ENCODE measurements at places on chromosomes 3 and 15.

DNA sequence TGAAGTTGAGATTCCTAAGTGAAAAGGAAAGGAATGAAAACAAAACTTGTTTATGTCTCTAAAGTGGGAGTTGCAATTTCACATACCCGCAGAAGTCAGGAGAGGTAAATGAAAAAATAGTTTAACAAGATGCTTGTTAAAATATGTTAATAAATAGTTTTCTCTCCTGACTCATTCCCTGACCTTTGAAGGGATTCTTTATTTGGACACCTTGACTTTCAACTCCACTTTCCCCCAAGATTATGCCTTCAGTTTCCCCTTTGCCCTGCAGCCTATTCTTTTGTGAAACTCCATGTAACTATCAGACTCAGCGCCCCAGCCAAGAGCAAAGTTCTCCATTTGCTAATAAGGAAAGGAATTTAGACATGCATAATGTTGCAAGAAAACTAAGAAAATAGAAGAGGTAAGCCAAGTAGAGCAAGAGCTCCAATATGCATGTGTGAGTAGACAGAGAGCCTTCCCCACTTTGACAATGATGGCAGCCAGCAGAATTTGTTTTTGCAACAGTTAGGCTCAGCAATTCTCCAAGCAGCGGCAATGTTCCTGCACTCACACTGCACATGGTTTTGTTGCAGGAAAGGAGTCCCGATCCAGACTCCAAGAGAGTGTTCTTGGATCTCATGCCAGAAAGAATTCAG lies 61.2 kb downstream of the CD200 start:
- no peak for DNase-seq

DNA sequence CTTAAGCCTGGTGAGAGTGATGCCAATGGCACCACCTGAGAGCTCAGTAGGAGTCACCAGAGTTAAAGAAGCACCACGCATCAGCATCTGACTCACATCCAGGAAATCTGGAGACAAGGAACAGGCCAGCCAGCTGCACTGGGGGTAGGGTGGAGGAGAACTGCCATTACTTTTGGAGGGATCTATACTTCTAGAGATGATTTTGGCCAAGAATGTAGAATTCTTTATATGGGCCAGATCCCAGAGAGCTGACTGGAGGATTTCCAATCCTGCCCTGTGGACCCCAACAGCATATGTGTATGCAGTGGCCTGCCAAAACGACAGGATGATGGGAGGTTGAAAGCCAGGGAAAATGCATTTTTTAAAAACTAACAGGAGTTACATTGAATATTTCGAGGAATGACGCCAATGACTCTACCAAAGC lies 29.8 kb downstream of the CCR3 start:
- no peak for DNase-seq

- no peak for DNase-seq
These were observed 67.4 kb downstream of the CBLB start for GRCh38 chr3:105801397-105801796.

DNA sequence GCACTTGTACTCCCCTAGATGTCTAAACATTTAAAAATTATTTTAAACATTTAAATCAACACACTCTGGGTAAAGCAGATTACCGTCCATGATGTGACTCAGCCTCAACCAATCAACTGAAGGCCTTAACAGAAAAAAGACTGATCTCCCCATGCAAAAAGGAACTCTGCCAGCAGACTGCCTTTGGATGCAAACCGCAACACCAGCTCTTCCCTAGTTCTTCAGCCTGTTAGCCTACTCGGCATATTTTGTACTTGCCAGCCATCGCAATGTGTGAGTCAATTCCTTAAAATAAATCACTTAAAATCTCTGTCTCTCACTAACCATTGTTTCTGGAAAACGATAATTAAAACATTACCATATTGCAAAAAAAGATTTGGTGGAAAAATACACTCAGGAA lies 375.9 kb downstream of the RSL24D1 start:
- no peak for DNase-seq

DNA sequence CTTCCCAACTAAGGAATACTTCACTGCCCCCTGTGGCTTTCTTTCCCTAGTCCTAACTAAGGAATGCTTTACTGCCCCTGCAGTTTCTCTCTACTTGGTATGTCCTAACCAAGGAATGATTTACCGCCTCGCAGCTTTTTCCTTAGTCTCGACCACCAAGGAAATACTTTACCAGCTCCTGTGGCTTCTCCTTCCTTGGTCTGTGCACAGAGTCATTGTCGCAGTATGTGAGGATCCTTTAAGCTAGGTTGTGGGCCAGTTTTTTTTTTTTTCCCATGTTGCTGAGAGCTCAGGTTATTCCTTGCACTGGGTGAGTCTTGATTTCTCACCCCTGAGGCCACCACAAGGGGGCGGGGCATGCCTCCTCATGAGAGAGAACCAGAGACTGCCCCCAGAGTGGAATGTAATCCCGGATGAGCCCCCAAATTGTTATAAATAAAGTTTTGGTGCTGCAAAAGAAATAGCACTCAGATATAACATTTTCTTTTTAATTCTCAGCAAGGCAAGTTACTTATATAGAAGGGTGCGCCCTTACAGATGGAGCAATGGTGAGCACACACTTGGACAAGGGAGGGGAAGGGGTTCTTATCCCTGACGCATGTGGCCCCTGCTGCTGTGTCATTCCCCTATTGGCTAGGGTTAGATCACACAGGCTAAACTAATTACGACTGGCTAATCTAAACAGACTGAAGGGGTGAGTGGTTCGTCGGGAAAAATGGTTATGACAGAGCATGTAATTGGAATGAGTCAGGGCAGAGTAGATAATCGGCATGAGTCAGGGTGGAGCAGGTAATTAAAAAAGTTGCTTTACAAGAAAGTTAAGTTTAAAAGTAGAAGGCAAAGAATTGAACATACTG lies 27.0 kb downstream of the NDUFB4 start:
- no peak for DNase-seq

GRCh38 chr3:66483006-66483405 lies 17.8 kb downstream of the LRIG1 start:
- DNase-seq = no peak

- DNase-seq = peak; percentile 80
These were observed 5.7 kb downstream of the TPM1 start for GRCh38 chr15:63048115-63048775.

- no peak for DNase-seq
These were observed 12.2 kb upstream of the XYLB start for GRCh38 chr3:38334142-38335055.

DNA sequence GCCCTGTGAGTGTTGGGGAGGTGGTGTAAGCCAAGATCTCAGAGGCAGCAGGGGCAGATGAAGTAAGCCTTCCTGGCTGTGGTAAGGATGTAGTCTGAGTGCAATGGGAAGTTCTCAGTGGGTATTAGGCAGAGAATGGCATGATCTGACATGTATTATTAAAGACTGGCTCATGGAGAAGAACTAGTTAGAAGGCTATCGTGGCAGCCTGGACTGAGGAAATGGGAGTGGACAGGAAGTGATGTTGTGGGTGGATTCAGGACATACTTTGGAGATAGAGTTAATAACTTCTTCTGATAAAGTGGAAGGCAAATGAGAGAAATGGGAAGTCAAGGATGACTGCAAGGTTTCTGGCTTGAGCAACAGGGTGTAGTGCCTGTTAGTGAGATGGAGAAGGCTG lies 250.9 kb upstream of the CFAP20DC start:
- DNase-seq = no peak

DNA sequence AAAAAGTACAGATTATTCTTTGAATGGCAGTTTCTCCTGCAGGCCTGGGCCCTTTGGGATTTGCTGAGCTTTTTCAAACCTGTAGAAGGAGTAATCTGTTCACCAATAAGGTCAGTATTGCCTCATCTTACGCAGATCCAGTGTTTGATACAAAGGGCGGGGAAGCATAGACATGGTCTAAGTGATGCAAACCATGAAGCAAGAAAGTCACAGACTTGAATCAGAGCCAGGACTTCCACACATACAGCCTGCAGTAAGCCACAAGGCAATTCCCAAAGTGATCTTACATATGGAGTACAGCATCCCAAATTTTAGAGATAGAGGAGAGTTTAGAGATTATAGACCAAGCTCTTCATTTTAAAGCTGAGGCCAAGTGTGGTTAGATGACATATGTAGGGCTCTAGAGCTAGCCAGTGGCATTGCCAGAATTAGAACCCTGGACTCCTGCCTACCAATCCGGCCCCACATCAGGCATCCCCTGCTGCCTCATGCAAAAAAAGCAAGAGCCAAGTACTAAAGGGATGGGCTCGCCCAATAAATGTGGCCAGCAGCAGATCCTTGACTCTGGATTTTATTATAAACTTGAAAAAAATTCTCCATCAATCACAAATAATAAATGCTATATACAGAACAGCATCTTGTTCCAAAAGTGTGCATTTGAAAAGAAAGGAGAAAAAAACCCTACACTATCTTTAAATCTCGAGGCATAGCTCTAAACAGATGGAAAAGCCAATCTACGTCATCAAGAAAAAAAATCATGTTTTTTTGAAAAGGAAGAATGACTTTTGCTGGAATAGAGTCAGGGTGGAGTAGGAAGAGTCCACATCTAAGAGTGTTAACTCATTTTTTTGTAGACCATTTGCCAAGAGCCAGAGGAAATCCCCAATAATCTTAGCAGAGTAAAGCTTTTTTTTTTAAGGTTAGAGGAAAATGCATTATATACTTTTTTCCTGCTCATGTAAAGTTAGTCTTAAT lies 24.0 kb downstream of the ABI3BP start:
- no peak for DNase-seq

GRCh38 chr3:152973575-152973974 lies 138.6 kb downstream of the P2RY1 start:
- DNase-seq = no peak

DNA sequence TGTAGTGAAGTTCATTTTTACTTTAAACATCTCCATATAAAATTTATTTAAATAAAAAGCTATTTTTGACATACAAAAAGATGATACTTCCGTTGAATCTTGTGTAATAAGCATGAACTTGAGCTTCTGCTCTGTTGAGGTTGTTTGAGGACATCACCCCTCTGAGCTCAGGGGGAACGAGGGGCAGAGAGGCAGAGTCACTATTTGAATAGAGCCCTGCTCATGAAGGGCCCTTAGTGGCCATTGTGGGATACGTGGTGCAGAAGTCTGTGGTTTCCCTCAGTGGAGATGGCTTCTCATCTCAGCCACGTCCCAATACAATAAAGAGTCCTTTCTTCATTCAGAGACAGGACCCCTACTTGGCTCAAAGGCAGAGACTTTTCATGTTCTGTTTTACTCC lies 10.6 kb downstream of the CEMIP start:
- no peak for DNase-seq

DNA sequence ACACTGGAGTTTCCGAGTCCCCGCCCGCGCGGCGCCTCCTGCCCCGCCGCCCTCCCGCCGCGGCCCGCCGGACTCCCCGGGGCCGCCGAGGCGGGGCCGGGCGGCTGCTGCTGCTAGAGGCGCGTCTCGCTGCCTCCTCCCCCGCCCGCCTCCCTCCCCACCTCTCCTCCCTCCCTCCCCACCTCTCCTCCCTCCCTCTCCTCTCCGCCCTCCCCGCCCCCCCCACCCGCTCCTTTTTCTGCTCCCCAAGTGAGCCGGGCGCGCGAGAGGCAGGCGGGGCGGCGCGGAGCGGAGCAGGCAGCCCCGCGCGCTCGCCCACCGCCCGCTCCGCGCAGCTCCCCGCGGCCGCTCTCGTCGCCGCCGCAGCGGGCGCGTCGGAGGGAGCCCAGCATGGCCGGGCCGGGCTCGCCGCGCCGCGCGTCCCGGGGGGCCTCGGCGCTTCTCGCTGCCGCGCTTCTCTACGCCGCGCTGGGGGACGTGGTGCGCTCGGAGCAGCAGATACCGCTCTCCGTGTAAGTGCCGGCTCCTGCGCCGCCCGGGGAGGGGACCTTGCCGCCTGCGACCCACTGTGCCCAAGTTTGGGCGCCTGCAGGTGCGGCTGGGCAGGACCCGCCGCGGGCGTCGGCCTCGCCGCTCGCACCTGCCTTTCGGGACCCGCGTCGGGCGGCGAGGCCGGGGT lies at the start of gene CACNA2D3:
Gene CACNA2D3 (plus strand): TSS at position 229 of the 679 bp plus-strand sequence.
- DNase-seq = no peak

GRCh38 chr15:100986158-100986896 lies 67.2 kb downstream of the LRRK1 start:
- no peak for DNase-seq

GRCh38 chr3:70824078-70824477 lies 511.6 kb upstream of the MDFIC2 start:
- no peak for DNase-seq

DNA sequence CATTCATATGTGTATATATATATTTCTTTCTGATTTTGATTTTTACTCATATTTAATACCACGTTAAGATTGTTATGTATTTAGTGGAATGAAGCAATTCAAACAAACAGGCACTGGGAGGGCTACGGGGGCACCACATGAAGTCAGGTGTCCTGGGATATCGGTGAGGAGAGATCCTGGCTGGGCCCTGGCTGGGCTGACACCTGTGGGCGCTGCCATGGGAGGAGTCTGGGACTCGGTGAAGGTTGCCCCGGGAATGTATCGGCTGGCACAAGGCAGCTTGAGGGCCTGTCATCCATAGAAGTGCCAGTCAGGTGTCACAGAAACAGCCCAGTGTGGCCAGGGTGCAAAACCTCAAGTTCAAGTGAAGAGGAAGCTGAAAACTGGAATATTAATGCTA lies 766.9 kb upstream of the ARPP21 start:
- DNase-seq = no peak

- DNase-seq = peak; percentile 57
These were observed 11.5 kb downstream of the ARHGEF3 start for GRCh38 chr3:56790016-56790821.

- DNase-seq = peak; percentile 17
These were observed 7.5 kb downstream of the GOLIM4 start for GRCh38 chr3:168088106-168088720.

DNA sequence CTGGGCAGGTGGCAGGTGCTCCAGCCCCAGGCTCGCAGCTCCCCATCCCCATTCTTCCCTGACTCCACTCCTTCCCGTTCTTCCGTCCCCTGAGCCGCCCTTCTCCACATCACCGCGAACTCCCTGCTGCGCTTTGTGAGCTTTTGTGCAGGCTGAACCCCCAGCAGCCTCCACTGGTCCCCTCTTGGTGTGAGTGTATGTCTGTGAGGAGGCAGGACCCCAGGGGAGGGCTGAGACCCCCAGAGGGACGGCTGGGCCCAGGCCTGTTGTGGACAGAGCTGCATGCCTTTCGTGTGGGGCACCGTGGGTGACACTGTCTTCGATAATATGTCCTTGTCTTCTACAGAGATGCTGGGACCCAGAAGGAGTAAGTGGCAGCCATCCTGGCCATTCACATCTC lies 7.3 kb upstream of the ITIH3 start:
- DNase-seq = no peak

GRCh38 chr3:106317141-106318055 lies 448.6 kb upstream of the CBLB start:
- no peak for DNase-seq

GRCh38 chr3:87997298-87997697 lies 61.5 kb downstream of the CGGBP1 start:
- peak; percentile 69 for DNase-seq

GRCh38 chr3:42503251-42503924 lies 945 bp downstream of the VIPR1 start:
- DNase-seq = no peak

DNA sequence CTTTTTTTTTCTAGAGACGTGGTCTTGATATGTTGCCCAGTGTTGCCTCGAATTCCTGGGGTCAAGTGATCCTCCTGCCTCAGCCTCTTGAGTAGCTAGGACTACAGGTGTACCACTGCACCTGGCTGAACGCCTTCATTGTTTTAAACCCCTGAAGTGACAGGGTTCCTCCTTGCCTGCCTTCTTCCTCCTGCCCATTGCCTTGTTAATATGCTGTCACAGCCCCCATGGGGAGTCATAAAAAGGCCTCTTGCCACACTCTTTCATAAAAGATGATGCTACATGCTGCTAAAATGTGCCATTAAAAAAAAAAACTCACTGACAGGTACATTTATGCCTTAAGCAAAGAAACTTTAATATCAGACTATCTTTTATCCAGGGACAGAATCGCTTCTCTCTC lies 116.8 kb upstream of the SKOR1 start:
- no peak for DNase-seq

GRCh38 chr15:52039925-52040781 lies 21.1 kb downstream of the MAPK6 start:
- DNase-seq = no peak
